ENCODE measurements at places on chromosomes 13 and 19.

- DNase-seq, result no peak
These were observed 9.9 kb downstream of the IRF2BP1 start for GRCh38 chr19:45876161-45876410.

DNA sequence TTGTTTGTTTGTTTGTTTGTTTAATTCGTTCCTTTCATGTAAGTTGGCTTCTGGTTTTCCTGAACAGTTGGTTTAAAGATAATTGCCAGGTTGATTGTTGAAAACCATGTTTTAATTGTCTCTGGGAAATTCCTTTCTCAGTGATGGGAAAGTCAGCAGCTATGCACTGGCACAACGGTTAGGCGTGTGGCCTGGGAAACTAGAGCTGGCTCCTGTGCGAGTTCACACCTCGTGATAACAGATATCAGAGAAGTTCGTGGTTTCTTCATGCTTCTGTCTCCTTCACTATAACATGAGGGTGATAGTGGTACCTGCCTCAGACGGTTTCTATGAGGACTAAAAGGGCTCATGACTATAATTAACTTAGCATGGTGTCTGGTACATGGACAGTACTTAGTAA, 153.5 kb downstream of the STK24 start:
- no peak for DNase-seq

DNA sequence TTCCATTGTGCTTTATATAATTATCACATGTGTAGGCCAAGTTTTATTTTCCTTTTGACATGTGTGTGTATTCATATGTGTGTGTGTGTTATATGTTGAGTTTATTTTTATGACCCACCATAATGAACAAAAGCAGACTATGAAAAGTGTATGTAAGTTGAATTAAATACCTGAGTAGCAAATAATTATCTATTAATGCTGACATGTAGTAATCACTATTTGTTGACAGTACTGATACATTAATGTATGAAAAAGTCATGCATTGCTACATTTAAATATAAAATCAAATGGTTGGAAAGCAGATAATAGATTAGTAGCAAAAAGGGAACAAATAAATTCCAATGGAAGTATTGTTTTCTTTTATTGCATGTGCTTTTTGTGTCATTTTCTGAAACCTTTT, 1948.5 kb upstream of the PCDH20 start:
- no peak for DNase-seq

DNA sequence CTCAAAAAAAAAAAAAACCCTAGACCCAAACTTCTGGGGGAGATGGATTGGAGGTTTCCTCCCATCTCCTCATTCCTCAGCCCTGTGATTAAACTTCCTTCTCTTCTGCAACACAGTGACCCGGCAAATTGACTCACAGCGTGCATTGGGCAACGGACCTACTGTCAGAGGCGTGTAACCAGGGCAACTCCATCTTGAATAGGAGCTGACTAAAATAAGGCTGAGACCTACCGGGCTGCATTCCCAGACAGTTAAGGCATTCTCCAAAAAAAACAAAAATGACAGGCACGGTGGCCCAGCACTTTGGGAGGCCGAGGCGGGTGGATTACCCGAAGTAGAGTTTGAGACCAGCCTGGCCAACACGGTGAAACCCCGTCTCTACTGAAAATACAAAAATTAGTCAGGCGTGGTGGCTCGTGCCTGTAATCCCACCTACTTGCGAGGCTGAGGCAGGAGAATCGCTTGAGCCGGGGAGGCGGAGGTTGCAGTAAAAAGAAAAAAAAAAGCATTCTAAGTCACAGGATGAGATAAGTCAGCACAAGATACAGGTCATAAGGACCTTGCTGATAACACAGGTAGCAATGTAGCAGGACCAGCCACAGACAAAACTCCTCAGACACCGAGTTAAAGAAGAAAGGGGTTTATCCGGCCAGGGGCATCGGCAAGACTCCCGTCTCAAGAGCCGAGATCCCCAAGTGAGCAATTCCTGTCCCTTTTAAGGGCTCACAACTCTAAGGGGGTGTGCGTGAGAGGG, 5.4 kb upstream of the NLRP7 start:
- DNase-seq, result no peak

DNA sequence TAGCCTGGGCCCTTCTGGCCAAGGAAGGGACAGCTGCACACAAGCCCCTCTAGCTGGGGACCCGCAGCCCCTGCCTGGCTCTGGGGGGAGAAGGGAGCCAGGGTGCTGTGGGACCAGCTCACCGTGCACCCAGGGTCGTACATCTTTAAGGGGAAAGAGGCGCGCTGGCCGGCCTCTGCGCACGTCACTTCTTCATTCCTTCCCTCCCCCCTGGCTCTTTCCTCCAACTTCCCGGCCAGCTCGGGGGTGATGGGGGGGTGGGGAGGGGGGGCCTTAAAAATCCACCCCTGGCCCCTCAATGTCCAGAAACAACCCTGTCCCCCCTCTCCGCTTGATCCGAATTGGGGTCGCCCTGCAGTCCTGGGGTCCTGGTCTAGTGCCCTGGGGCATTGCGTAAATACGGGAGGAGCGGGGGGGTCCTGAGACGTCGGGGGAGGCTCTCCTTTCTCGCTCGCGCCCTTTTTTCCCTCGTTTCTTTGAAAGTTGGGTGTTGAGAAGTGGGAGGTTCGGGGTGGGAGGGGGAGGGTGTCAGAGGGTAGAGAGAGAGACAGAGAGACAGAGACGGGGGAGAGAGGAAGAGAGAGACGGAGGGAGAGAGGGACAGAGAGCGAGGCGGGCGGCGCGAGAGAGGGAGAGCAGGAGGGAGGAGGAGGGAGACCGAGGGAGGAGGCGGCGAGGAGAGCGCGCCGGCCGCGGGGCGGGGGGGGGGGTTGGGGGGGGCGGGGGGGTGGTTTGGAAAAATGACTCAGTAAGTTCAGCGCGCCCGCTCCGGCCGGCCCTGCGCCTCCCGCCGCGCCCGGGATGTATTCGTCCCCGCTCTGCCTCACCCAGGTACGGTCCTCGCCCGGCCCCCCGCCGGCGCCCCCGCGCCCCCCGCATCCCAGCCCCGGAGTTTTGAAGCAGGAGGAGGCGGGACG, at the start of gene NFIC:
NFIC (plus strand) TSS at position 748 of the 917 bp plus-strand sequence; CDS start at position 802, 54 bp downstream.
- DNase-seq, result no peak

- no peak for DNase-seq
These were observed 12.2 kb downstream of the SMAD9 start for GRCh38 chr13:36907821-36908220.

GRCh38 chr19:39502640-39503417, 4.1 kb downstream of the DLL3 start:
- DNase-seq, result peak; percentile 34

DNA sequence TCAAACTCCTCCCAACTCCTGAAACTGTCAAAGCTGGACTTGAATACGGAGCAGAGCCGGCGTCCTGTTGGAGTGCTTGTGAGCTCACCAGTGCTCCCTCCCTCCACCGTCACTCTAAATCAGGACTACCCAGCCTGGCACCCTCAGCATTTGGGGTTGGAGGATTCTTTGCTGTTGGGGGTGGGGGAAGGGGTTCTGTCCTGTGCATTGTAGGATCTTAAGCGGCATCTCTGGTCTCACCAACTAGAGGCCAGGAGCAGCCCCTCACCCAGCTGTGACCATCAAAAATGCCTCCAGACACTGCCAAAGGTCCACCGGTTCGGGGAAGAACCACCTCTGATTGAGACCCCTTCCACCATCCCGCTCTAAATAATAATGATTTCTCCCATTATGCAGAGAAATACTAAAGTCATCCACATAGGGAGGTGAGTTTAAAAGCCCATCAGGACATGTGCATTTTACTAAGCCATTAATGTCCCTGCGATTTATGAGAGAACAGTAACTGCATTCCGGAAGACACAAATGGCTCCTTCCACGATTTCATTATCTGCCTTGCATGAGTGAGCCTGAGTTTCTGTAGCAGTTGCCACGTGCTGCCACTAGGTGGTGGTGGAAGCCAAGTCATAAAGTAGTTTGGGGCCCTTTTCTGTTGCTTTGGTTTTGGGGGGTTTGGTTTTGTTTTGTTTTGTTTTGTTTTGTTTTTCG, 16.1 kb upstream of the USP29 start:
- DNase-seq, result peak; percentile 26

DNA sequence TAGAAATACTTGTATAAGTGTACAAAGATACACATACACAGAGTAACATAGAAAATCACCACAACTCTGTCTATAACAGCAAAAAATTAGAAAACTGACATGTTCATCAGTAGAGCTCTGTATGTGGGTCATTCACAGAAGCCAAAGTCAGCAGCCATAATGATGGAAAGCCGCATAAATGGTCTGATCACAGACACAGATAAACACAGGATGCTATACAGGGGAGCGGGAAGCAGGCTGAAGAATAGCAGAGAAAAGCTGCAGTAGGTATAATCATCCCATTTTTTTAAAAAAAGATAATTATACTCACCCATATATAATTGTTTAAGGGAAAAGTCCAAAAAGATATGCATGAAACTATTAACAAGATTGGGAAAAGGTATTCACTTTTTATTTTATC, 31.5 kb downstream of the RCBTB1 start:
- DNase-seq, result no peak

DNA sequence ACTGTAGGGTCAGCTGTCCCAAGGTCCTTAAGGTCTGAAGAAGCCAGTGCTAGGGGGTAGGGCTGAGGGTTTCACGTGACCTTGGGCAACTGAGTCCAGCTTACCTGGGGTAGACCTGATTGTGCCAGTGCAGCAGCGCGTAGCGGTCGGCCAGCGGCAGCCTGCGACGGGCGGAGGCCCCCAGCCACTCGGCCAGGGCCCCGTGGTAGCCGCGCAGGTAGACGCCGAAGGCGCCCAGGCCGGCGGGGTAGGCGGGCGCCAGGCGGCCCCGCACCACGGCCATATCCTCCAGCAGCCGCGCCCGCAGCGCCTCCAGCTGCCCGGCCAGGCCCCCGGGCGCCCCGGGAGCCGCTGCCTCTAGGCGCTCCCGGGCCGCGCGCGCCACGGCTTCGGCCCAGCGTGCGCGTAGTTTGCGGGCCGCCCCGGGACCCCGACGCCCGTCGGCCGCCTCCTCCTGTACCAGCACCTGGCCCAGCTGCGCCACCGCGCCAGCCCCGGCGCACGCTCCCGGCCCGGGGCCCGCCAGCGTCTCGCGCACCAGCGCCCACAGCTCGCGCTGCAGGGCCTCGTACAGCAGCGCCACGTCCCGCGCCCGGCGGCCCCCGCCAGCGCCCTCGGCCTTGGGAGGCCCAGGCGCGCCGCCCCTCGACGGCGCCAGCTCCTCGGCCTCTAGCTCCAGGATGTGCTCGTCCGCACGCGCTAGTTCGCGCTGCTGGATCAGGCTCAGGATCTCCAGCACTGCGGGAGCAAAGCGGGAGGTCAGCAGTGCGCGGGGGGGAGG, 10.9 kb downstream of the EXOC3L2 start:
- DNase-seq, result no peak

DNA sequence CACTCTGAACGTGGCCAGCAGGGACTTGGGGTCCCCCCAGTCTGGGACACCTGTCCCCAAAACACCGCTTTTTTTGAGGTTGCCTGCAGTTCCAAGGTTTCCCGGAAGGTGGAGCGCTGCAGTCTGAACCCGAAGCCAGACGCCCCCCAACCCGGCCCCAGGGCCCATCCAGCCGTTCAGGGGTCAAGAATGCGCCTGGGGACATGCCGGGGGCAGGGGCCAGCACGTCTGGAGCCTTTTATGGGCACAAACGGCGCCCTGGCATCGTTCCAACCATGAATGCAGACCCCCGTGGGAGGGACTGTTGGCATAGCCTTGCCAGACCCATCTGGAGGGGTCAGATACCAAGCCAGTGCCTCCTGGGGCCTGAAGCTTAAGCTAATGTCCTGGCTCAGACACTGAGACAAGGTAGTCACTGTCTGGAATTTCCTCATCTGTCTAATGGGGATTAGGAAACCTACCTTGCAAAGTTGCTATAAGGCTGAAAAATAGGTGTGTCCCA, 6.9 kb downstream of the S1PR5 start:
- no peak for DNase-seq

- DNase-seq, result no peak
These were observed 376.9 kb upstream of the SPRY2 start for GRCh38 chr13:80717776-80718175.

DNA sequence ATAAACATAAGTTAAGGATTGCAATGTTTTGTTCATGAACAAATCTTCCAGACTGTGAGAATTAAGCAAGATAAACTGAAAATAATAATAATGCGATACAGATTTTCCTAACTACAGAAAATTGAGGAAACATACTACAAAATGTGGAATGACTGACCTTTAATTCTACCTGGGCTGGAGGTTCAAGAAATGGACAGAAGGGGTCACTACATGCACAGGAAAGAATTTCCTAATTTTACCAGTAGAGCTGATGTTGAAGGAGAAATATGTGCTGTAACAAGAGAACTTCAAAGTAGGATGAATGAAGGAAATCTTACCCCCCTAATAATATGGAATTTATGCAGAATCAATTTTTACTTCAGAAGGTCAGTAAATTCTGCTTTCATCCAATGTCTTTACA, 62.3 kb downstream of the ZNF627 start:
- DNase-seq, result no peak

DNA sequence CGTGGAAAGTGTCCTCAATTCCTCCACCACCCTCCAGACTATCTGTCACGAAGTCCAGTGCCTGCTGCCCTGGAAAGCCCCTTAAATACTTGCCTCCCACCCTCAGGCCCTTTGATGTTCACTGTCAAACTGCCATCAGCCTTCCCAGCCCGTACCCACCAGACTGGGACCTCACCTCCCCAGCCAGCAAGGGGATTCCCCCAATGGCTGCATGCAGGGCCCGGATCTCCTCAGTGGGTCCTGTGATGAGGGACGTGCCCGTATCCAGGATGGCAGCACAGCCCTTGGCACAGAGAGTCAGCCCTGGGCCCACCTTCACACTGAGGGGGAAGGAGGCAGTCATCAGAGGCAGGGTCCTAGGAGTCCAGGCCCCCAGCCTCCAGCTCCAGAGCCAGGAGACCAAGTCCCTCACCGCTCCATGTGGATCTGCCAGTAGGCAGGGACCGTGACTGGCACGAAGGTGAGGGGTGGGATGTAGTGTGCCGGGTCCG, 6.1 kb downstream of the NAPSA start:
- DNase-seq, result no peak

- no peak for DNase-seq
These were observed 10.4 kb downstream of the OLFM4 start for GRCh38 chr13:53038993-53039392.

DNA sequence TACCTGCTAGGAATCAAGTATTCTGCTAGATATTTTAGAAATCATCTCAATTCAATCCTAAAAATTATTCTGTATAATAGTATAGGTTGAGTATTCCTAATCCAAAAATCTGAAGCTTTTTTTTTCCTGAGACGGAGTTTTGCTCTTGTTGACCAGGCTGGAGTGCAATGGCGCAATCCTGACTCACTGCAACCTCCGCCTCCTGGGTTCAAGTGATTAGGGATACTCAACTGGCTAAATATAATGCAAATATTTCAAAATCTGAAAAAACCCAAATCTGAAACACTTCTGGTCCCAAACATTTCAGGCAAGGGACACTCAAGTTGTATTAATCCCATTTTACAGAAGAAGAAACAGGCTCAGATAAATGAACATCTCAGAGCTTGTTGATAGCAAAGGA, 17.2 kb upstream of the USPL1 start:
- DNase-seq, result no peak

- no peak for DNase-seq
These were observed 181.9 kb upstream of the EDNRB start for GRCh38 chr13:78100486-78100885.

DNA sequence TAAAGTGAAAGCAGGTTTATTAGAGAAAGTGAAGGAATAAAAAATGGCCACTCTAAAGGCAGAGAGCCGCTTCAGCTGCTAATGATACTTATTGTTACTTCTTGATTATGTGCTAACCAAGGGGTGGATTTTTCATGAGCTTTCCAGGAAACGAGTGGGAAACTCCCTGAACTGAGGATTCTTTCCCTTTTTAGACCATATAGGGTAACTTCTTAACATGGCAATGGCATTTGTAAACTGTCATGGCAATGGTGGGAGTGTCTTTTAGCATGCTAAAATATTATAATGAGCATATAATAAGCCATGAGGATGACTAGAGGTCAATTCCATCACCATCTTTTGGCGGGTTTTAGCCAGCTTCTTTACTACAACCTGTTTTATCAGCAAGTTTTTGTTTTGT, 890.0 kb downstream of the UQCRFS1 start:
- no peak for DNase-seq
